ENCODE measurements at places on chromosomes 11 and 22.

GRCh38 chr11:122634501-122634900 lies 21.0 kb upstream of the UBASH3B start:
- DNase-seq = no peak

DNA sequence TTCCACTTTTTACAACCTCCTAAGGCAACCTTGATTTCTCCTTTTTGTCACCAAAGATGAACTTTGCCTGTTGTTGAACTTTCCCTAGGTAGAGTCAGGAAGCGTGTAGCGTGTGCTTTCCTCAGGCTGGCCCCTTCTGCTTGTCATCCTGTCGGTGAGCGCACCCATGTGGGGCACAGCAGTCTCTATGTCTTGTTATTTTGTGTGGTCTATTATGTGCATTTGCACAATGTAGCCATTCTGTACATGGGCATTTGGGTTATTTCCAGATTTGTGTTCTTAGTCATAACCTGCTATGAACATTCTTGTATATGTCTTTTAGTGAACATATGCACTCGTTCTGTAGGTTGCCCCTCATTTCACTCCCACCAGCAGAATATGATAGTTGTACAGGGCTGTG lies 34.9 kb downstream of the CABIN1 start:
- DNase-seq = no peak

- no peak for DNase-seq
Measured at GRCh38 chr11:119529936-119530335, 107.0 kb upstream of the THY1 start.

- DNase-seq = no peak
Measured at GRCh38 chr11:34423300-34423699, 15.4 kb upstream of the CAT start.

DNA sequence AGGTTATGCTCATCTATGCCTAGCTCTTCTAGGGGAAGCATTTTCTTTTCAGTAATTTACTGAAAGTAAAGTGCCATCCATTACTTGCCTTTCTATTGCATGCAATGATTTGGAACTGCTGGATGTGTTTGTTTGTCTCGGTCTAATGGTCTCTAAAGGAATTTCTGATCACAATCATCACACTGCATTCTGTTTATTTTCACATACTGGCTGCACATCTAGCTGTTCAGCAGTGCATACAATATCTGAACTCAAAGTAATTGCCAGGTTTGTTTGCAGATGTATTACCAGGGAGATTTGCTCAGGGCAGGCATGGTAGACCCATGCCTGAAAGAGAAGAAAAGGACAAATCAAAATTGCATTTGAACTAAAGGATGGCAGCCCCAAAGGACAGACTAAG lies 36.4 kb upstream of the CWF19L2 start:
- DNase-seq = no peak

- DNase-seq = no peak
Measured at GRCh38 chr11:125165111-125165842, 726 bp downstream of the PKNOX2 start.

GRCh38 chr11:11468954-11469353 lies 115.9 kb upstream of the CSNK2A3 start:
- DNase-seq = no peak

Data from GM18507 (cell line).